Anterior cingulate cortex (tissue), 58 donors: ENCODE measurements at places on chromosomes 7 and 10.

DNA sequence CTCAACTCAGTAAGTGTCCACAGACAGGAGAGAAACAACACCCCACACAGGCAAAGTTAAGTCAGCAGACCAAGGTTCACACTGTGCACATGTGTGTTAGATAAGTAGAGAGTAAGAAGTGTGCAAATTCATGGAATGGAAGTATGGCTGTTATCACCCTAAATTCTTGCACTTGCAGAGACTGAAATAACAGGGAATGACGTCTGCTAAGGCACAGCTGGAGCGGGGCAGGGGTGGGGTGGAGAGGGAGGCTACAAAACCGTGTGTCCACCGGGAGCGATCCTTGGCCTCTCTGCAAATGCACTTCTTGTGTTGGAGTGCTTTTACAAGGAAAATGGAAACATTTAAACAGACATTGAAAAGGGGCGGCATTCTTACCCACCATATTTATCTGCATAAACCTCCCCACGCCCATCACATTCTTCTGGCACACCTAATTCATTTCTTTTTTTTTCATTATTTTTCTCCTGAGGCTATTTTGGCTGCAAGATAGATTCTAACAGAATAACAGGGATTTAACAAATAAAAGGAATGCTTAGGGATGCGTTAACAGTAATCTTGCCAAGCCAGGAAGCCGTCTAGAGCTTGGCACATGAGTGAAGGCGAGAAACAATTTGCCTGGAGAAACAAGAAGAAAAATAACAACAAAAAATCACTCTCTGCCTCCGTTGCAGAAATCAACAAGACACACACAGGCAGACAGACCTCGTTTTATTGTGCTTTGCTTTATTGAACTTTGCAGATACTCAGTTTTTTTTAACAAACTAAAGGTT lies 30.1 kb downstream of the TNS3 start:
- no peak for DNase-seq

GRCh38 chr7:26443751-26444150 lies 152.1 kb downstream of the SNX10 start:
- DNase-seq: no peak

DNA sequence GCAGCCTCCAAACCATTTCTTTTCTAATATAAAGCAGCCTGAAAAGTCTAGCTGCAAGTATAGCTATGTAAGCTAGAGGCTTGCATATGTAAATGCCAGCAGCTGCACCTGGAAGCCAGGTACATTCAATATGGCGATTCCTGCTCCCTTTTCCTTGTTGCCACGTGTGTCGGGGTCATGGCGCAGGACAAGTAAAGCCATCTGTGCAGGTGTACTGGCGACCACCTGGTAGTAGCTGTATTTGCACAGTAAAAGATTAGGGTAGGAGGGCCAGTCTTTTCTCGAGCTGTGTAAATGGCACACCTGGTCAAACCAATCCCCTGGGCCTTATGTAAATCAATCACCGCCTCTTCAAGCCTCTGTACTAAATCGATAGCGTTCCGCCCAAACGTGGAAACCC lies 484.5 kb downstream of the MAGI2 start:
- DNase-seq: no peak

DNA sequence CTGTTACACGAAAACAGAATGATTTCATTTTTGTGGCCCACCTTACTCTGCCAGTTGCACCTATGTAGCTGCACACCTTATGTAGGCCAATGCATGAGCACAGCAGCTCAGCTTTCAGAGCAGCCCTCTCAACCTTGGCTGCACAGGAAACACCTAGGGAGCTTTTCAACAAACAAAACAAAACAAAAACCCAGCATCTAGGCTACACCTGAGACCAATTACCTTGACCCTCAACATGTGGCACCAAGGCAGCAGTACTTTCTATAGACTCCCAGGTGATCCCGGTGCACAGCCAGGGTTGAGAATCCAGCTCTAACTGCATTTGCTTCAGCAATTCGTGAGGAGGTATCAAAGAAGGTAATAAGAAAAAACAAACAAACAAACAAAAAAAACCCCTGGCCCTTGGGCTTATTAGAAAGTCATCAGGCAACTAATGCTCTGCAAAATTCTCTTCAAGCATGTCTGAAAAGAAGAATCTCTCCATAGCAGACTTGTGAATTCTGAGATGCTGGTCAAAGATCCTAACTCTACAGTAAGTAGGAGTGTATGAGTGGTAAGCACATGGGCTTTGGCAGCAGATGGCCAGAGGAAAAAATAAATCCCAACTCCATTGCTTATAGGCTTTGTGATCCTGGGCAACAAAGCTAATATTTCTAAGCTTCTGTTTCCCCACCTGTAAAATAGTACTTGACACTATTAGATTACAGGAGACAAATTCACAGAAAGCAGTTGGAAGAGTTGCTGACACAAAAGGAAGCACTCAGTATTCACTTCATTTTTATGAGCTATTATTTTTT lies 113.4 kb upstream of the NOBOX start:
- no peak for DNase-seq

- no peak for DNase-seq
These were observed 780.3 kb downstream of the LRMDA start for GRCh38 chr10:76211691-76212090.

DNA sequence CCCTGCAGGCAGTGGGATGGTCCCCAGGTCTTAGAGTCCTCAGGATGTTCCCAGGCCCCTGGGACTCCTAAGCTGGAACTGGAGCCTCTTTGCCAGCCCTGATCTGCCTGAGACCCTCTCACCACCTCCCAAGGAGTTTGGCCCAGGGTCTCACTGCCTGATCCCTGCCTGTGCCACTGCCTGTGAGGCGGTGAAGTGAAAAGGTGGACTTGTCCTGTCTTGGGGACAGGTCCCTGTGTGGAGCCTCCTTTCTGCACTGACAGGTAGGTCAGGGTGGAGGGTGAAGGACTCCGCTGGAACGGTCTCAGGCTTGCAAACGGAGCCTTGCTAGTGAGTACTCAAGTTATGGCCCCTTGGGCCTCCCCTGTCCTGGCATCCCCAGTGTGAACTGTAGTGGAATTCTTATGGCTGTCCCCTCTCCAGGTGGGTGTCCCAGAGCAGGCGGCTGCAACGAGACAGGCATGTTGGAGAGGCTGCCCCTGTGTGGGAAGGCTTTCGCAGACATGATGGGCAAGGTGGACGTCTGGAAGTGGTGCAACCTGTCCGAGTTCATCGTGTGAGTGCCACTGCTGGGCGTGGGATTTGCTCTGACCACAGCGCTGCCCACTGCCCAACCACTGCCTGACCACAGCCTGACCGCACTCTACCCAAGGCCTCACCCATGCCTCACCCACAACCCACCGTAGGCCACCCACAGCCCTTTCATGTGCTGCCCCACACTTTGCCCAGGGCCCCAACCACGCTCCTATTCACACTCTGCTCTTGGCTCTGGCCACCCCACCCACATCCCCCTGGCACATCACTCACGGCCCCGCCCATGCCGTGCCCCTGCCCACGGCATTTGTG lies 19.5 kb downstream of the RAMP3 start:
- no peak for DNase-seq

GRCh38 chr7:51430480-51431086 lies 114.0 kb upstream of the COBL start:
- peak; percentile 21 for DNase-seq

DNA sequence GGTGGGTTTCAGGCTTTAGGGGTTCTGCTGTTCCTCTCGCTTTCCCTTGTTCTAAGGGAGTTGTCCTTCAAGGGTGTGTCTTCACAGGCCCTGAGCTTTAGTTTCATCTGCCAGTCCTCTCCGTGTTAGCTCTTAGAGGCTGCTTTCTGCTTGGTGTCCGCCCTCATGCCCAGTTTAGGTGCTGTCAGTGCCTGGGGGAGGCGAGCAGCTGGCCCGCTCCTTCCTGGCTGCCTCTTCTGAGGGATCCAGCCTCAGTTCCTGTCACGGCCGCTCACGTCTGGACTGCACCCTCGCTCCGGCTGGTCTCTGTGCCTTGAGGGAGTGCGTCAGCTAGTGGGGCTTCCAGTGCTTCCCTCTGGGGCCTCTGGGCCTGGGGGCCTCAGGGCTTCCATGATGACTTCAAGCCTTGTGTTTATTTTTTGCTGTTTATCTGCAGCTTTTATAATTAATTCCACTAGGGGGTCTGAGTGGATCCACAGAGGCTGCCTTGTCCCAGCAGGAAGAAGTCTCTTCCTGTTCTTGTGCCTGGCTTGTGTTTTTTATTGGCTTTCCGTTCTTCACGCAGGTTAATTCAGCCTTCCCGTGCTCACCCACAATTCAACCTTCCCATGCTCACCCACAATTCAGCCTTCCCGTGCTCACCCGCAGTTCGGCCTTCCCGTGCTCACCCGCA lies 33.0 kb downstream of the WDR37 start:
- no peak for DNase-seq

GRCh38 chr10:26314265-26315013 lies 97.9 kb downstream of the GAD2 start:
- DNase-seq: no peak

DNA sequence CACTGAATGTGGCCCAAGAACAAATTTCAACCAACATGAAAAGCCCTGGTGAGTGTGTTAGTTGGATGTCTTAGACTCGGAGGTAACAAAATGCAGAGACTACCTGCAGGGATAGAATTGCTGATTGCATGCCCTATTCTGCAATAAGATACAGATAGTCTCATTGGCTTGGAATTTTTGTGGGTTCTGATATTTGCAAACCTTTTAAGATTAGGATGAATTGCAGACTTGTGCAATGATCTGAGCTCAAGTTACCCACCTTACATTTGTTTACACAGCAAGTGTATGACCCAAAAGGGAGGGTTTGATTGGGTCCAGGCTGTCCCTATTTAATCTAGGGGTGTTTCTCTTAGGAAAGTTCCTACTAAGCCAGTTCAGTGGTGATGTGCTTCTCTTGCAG lies 45.4 kb downstream of the GPR37 start:
- no peak for DNase-seq

- no peak for DNase-seq
These were observed 80.3 kb upstream of the TRIL start for GRCh38 chr7:29038463-29038862.

GRCh38 chr10:13705526-13706174 lies 118.9 kb downstream of the PRPF18 start:
- DNase-seq: no peak

- no peak for DNase-seq
These were observed 13.2 kb upstream of the ASB15 start for GRCh38 chr7:123588376-123588775.

- no peak for DNase-seq
These were observed 30.8 kb downstream of the SCRN1 start for GRCh38 chr7:29958667-29959358.

DNA sequence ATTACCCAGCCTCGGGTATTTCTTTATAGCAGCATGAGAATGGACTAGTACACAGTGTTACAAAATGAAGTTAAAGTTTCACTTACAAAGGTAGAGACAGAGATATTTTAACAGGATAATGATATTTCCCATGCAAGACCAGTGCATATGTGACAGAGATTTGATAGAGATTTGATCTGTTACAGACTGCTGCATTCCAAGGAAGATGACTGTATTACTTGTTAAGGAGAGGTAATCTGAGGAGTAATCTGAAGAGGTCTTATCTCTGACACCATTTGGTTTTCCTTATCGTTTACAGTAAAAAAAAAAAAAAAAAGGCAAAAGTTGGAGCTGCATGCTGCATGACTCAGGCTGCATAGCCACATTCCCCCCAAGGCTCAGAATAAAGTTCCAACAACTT lies 289.6 kb downstream of the POM121L12 start:
- no peak for DNase-seq

GRCh38 chr10:4867520-4868356 lies 41.7 kb downstream of the AKR1E2 start:
- DNase-seq: no peak

- peak; percentile 19 for DNase-seq
These were observed 34.3 kb upstream of the HERPUD2 start for GRCh38 chr7:35729061-35729783.
